Thoracic aorta (tissue), 2 donors: ENCODE measurements at places on chromosomes 5 and 9. TPM values are rescaled to one million over a fixed set of nuclear protein-coding genes. Genes with fewer than 3 reads are reported as not detected.

DNA sequence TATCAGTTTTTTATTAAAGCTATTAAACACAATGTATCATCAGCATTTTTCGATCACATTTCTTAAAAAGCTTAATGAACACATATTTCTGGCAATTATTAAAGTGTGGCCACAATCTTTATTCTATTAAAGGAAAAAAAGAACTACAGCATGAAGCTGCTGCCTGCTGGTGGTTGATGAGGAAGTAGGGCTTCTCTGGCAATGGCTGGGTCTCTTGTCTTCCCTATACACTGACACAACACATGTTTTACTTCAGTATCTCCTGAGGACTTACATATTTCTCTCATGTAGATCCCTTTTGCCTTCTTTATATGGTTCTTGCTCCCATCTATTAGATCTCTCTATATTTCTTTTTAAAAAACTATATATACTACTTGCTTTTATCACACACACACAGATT lies 590.7 kb downstream of the RAB3C start:
- no peaks in the 10 kb centered on the region for H3K4me1 ChIP-seq
- DNase-seq, result no peak
- no peak overlapping the region for H3K4me3 ChIP-seq
- no peak overlapping the region for H3K27ac ChIP-seq

DNA sequence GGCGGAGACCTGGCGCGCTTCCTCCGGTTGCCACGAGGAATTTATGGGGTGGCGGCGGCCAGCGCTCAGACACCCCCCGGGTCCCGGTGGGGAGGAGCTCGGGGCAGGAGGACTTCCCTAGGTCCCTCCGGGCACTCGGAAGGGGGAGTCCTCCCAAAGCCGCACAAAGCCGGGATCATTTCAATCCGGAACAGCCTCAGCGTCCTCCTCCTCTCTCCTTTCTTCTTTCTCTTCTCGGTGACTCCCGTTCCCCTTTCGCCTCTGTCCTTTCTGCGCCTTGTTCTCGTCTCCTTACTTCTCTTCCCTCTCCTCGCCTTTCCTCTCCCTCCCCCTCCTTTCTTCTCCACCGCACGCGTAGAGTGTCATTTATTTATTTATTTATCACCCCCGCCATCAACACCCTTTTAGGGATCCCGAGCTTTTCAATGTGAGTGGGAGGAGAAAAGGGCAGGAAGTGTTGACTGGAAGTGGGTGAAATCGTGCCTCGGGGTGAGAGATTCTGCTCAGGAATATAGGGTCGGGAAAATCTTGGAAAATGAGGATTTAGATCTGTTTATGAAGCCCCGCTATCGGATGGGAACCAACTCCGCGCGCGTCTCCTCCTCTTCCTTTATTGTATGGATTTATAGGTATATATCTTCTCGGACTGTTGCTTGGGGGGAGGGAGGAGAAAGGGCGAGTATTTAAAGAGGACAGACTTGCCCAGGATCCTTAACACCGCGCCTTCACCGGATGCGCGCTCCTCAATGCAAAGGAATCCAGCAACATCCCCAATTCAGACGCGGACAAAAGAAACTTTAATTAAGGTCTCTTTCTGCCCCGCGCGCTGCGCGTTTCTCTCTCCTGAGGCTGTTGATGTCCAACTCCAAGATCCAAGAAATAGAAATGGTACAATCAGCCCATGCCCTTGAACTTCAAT lies 2.0 kb upstream of the ZNF462 start:
- no peaks in the 10 kb centered on the region for H3K36me3 ChIP-seq
- no peaks in the 10 kb centered on the region for H3K4me1 ChIP-seq
- DNase-seq, result no peak
- no peak overlapping the region for H3K27ac ChIP-seq
- H3K4me3 ChIP-seq, result peak overlapping the region; percentile 84

DNA sequence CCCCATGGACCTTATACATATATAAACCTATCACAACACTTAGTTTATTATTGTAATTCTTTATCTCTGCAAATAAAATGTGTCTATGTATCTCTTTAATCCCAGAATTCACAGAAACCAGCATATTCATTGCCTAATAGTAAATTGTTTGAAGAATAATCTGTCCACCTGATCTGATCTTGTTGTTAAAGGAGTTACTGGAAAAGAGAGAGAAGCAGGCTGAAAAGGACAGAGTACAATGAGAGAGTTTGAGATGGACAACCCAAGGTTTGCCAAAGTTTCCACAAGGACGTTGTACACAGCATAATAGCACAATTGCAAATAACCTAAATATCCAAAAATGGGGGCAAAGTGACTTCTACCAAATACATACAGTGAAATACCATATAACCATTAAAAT lies 23.8 kb downstream of the PLPP1 start:
- H3K36me3 ChIP-seq, result no peaks in the 10 kb centered on the region
- H3K4me3 ChIP-seq, result no peak overlapping the region

DNA sequence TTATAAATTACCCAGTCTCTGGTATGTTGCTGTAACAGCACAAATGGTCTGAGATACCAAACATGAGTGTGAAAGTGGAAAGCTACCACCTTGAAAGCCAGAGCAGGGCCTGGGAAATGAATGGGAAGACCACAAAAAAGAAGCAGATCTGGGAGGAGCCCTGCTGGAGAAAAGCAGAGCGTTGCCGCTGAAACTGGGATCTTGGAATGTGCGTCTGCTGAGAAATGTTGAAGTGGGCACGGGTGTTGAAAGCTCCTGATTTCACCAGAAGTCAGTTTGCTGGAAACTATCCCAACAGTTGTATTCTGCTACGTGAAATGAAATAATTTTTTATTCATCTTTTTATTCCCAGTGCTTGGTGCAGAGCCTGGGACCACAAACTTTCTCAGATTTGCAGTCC lies 40.0 kb downstream of the NUDT12 start:
- H3K4me1 ChIP-seq, result no peaks in the 10 kb centered on the region
- DNase-seq, result no peak
- no peak overlapping the region for H3K27ac ChIP-seq

DNA sequence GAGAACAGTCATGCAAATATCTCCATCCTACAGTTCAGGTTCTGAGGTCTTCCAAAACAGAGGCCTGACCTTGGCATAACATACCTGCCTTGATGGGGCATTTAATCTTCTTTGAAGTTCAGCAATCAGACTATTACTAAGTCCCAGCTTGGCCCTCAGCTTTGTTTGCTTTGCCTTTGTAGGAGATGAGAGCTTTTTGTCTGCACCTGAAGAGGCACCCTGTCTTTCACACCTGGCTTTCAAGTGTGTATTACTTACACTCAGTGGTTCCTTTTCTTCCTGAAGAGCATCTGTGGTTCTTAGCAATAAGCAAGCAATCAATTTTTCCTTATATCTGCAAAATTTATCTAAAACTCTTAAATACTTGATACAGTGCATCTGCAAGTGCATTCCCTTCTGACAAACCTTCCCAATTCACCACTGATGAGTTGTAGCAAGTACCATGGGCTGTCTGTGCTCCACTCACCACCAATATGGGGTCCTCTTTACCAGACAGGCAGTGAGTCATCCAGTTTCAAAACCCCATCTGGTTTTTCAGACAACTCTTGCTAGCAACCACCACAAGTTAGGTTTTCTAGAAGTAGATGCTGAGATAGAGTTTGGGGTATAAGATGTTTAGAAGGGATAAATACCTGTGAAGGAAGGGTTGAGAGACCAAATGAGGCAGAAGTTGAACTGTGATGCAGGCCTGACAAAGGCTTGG lies 100.2 kb downstream of the HINT1 start:
- H3K36me3 ChIP-seq, result no peaks in the 10 kb centered on the region
- no peak overlapping the region for H3K4me3 ChIP-seq
- DNase-seq, result no peak
- no peaks in the 10 kb centered on the region for H3K27me3 ChIP-seq

DNA sequence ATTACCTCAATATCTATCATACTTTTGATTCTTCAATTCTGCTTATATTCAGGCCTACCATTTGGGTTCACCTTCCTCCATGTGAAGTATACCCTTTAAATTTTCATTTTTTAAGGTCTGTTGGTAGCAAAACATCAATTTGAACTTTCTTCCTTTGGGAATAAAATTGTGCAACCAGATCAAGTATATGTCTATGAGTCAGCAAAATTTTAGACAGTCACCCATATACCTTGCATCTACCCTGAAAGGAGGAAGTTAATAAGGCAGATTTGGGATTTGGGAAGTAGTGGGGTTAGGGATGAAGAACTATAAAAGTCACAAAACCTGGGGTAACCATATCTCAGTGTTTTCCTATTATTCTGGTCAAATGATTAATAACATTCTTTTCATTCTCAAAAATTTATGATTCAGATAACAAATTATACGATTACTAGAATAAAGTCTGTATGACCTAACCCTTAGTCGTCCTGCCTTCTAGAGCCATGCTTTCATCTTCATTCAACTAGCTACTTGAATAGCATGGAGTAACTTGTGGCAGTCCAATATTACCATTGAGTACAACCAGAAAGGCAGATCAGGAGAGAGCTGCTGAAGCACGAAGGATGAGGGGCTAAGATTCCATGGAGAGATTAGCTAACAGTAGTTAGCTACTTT lies 2.8 kb upstream of the IL33 start:
- no peak overlapping the region for H3K27ac ChIP-seq
- H3K27me3 ChIP-seq, result no peaks in the 10 kb centered on the region
- H3K4me3 ChIP-seq, result no peak overlapping the region
- DNase-seq, result no peak

DNA sequence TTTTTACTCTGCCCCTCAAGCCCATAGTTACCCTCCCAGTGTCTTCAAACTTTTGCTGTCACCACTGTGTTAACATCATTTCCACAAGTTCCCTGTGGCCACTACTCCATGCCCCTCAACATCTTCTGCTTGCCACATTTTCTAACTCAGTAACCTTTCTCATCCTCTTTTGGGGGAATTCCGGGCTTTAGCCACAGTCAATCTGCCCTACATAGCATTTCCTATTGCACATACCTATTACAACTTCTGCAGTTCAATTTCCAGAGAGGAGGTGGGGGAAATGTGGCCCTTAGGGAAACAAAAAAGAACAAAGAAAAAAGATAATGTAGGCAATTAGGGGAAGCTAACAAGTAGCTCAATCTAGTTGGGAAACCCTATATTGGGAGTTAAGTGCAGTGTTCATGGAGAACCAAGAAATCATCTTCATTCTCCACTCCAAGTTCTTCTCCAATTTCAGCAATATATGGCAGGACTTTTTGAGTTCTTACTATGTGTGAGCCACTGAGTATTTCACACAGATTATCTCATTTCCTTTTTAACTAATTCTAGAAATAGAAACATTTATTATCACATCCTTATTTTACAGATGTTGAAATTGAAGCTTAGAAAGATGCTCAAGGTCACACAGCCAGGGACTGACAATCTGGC lies 40.2 kb upstream of the LPAR1 start:
- no peaks in the 10 kb centered on the region for H3K27me3 ChIP-seq
- no peak for DNase-seq
- no peak overlapping the region for H3K4me3 ChIP-seq
- no peaks in the 10 kb centered on the region for H3K4me1 ChIP-seq
- no peak overlapping the region for H3K27ac ChIP-seq

GRCh38 chr9:119609277-119609971 lies 240.2 kb upstream of the BRINP1 start:
- no peak for DNase-seq
- H3K27me3 ChIP-seq, result no peaks in the 10 kb centered on the region
- no peak overlapping the region for H3K27ac ChIP-seq

Gene SCGB3A2
- not detected for total RNA-seq

Gene ZBTB34
- total RNA-seq, result 16.6 TPM

Gene CCL19
- total RNA-seq, result 8.0 TPM

Gene PCDHGB2
- total RNA-seq, result 9.7 TPM
